ENCODE measurements at places on chromosomes 3 and 15.
A peak's percentile ranks its signal among the peaks of the same experiment; 100 is the strongest.

DNA sequence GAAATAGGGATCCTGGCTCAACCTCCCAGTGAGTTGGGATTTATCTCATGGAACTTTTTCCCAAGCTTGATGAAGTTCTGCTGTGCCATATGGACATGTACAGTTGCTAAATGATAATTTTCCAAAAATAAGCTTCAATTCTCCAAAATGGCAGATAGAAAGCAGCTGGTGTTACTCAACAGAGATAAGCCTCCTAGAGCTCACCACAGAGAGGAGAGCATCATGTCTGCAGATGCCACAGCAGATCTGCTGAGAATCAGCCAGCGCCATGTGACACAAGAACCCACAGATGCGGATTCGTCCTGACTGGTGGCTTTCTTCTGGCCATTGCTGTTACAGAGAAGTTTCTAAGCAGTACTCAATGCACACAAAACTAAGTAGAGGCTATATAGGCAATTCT is 50.6 kb downstream of the AGTR1 start:
- DNase-seq = no peak

- peak; percentile 28 for DNase-seq
Measured at GRCh38 chr3:137105277-137105977, 147.6 kb downstream of the IL20RB start.

DNA sequence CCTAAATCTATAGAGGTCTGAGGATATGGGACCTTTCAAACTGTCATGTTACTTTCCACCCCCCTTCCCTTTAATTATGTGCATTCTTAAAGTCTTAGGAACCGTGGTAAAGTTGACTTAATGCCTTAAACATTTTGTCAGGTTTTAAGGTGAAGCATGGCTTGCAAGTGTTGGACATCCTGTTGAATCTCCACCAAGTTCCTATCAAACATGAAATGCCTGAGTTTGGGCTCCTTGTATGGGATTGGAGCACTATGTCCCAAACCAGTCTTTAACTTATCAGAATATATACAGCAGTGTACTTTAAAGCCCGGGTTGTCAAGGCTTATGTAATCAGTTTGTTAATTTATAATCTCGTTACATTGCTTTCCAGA is 1.1 kb downstream of the SNRK start:
- peak; percentile 23 for DNase-seq

DNA sequence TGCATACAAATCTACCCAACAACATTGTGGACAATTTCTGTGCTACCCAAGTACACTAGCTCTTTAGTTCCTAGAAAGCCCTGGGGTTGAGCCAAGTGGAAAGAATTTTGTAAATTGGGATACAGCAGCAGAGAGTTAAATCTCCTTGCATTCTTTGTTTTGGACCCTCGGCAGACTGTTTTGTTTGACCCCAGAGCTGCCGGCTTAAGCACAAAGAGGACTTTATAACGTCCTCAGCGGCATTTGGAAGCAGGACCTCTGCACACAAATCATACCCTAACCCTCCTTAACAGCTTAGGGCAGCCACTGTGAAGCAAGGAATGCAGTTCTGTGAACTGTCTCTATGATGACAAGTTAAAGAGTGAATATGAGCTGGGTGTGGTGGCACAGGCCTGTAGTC is 415.3 kb downstream of the CNTN4 start:
- DNase-seq = no peak

GRCh38 chr15:55615445-55615844 is 27.3 kb upstream of the PYGO1 start:
- no peak for DNase-seq

GRCh38 chr3:53122255-53122932 is 7.8 kb downstream of the RFT1 start:
- DNase-seq = no peak

- no peak for DNase-seq
Measured at GRCh38 chr3:188760408-188760807, 411.4 kb upstream of the TPRG1 start.

Data from dermis microvascular lymphatic vessel endothelial cell (primary cell).